ENCODE measurements at places on chromosomes 11 and 22.

- peak; percentile 79 for DNase-seq
Measured at GRCh38 chr22:17830043-17830961, 56.0 kb upstream of the BID start.

DNA sequence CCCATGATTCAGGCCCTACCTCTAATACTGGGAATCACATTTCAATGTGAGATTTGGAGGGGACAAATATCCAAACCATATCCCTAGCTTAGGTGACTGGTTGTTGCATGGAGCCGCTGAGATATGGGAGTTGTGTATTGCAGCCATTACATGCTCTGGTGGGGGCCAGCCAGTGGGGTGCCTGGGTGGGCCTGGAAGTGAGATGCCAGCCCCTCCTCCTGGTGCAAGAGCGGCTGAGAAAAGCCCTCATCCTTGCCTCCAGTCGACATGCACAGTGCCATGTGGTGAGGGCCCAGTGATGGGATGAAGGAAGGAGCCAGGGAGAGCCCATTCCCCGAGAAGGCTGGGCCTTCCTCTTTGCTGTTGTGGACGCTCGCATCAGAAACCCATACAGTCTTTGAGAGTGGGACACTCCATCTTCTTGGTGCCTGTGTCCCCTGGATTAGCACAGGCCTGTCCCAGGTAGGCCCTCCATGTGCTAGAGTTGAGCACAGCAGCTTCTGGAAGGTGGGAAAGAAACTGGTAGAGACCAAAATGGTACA, 1043.0 kb downstream of the TBC1D22A start:
- DNase-seq, result no peak

DNA sequence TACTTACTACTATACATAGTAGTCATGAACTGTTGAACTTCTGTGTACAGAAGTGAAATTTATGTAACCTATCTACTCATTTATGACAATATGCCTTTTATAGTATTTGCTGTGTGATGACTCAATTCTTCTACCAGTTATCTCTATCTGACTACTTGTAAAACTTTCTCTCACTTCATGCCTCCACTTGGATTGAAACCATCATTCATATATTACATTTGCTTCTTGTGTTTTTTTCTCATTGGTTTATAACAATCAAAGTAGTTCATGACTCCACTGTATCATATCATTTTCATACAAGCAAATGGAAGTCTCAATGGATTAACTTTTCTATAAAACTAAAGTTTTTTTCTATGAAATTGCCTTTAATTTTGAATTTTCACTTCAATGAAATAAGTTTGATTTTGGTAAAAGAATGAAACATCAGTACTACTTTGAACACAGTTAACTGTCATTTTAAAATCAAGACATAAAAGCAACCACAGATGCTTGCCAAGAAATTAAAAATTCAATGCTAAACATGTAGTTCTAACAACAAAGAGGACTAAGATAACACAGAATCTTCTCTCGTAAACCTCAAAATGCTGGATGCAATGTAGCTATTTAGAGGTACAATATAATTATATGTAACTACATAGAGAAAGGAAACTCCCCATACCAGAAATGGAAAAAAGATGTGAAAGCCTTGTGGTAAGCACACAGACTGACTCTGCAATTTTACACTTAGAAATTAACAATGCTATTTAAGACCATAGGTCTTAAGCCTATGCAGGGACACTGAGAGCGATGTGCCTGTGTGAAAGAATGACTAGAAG, 27.6 kb upstream of the EXPH5 start:
- no peak for DNase-seq

DNA sequence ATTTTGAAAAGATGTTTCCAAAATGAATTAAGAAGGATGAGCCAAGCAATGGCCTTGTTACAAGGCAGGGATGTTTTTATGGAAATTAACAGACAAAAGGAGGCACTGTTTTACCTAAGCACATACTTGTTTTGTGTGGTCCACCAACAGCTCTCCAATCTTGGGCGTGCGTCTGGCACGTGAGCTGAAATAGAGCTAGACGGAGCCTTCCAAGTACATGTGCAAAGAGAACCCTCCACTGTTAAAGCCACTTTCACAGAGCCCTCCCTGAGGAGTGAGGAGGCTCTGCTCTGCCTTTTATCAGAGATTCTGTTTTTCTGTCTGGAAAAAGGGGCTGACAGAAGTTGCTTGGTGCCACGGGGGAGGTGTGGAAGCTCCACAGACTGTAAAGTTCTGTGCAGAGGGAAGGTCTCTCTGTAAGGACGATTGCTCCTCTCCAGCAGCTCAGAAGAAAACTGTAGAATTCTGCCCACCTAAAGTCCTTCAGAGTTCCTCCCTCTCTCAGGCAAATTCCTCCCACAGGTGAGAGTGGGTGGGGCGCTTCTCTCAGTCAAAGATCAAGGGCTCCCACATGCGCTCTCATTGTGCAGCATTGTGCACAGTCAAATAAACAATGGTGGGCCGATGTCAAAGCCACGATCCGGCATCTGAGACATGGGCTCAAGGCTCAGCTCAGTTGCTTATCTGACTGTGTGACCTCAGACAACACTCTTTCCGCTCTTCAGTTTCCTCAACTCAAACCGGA, 92.6 kb upstream of the CSNK2A3 start:
- no peak for DNase-seq

DNA sequence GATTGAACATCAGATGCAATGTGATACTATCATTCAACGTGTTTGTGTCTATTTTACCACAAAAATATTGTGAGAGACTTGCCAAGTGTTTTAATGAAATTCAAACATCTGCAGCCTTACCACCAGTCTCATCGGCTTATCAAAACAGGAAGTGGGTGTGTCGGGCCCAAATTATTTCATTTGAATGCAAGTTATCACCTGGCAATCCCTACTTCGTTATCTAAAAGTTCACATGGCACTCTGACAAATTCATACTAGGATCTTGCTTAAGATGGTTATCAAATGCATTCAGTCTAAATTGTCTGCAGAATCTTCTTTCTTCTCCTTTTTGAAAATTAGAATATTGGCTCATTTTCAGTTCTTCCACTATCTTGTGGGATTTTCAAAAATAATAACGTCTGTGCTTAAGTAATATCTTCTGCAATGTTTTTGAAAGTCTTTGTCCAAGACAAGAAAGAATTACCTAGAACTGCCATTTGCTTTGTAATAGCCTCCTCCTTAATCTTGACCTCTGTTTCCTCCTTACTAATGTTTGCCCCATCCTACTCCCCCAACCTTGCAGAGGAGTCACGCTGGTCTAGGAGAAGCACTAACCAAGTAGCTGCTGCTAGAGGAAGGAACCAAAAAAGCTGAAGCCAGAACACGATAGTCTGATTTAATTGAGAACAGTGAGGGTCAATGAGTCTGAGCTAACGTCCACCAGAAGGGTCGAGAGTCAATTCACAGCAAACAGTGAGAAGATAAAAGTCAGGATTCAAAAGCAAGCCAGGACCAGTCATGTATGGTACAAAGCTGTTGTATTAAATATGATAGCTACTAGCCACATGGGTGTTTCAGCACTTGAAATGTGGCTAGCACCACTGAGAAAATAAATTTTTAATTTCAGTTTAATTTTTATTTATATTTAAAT, 10.2 kb upstream of the BIRC3 start:
- DNase-seq, result no peak

DNA sequence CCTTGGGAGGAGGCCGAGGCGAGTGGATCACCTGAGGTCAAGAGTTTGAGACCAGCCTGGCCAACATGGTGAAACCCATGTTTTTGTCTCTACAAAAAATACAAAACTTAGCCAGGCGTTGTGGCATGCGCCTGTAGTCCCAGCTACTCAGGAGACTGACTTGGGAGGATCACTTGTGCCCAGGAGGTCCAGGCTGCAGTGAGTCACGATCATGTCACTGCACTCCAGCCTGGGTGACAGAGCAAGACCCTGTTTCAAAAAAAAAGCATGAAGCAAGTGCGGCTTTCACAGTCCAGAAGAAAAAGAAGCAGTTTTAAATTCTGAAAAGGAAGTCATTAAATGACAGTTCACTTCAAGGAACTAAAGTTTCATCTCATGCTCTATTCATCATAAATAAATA, 7.1 kb upstream of the LTO1 start:
- DNase-seq, result no peak

DNA sequence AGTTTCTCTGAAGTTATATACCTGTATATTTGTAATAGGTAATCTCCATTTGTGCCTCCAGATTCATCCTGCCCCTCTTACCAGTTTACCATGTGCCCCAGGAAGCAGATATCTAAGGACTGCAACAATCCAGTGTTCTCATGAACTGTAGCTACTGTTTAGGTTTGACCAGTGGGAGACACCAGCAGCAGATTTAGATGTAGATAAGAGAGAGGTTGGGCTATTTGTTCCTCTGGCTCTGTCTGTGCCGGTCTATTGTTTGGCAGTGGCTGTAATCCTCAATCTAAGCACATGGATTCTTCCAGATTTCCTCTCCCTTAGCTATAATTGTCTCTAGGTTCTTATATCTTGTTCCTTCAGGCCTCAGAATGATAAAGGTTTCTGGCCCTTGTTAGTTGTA, 88.4 kb downstream of the ANO3 start:
- no peak for DNase-seq

GRCh38 chr22:23059284-23059948, 10.9 kb upstream of the GNAZ start:
- DNase-seq, result no peak

DNA sequence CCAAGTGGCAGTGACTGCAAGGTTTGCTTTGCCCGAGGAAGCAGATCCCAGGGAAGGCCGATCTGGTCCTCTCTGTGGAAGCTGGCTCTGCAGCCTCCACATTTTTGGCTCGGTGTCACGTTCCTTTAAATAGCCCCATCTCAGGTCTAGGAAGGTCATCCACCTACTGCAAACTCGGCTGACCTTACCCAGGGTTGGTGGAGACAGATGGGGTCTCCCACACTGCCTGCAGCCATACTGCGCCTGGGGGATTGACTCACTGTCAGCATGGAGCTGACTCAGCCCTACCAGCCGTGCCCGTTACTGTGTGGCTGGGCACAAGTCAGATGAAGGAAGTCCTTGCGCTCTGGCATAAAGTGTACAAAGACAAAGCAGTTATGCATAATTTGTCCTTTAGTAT, 16.9 kb downstream of the CDPF1 start:
- no peak for DNase-seq

GRCh38 chr11:91136631-91137030, 913.8 kb upstream of the CHORDC1 start:
- no peak for DNase-seq

- DNase-seq, result peak; percentile 21
Measured at GRCh38 chr11:123302751-123303195, 107.7 kb upstream of the CLMP start.

DNA sequence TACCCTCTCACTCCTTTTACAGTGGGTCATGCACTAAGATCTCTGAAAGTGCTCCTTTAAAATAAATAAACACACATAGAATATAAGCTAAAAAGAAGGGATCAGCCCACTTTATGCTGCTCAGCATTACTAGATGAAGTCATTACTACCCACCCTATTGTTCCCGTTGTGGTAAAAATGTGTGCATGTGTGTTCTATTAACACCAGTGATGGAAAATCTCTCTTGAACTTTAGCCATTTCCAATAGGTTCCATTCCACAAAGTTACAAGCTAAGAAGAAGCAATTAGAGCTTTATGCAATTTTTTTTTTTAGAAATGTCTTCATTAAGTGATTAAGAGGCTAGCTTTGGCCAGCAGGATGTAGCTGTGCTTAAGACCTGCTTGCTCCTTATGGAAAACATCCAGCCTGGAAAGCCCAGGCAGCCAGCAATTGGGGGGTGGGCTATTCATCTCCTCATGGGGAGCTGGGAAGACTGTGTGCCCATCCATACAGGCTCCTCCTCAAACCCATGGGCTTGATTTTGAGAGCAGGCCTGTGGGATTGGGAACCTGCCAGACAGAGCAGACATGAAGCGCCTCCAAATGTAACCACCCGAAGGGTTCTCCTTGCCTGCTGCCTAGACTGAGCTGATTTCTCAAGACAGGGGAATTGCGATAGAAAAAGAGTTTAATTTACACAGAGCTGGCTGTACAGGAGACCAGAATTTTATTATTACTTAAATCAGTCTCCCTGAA, 92.9 kb upstream of the PARVA start:
- no peak for DNase-seq

- no peak for DNase-seq
Measured at GRCh38 chr11:65059959-65060824, 1.8 kb upstream of the NAALADL1 start.

DNA sequence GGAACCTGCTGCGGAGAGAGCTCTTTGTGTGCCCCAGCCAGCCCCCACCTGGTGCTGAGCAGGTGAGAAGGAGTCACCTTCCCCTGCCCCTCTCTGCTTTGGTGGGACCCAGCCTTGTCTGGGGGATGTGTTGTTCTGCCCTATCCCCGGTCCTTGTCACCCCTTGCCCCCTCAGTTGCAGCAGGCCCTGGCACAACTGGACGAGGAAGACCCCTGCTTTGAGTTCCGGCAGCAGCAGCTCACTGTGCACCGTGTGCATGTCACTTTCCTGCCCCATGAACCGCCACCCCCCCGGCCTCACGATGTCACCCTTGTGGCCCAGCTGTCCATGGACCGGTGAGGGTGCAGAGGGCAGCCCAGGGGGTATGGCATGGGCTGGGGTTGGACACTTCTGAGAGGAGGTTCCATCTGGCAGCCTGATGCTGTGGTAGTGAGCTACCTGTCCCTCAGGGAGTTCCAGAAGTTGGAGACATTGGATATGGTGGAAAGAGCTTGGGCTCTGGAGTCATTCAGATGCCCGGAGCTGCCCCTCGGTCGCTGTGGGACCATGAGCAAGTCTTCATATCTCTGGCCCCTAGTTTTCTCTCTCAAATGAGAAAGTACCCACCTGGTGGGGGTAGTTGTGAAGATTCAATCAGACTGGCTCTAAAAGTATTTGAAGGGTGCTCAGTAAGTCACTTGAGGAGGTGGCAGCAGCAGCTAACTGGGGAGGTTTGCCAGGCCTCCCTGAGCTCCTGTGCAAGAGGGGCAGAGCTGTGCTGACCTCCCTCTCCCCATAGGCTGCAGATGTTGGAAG, 4.3 kb downstream of the LARGE2 start:
- DNase-seq, result no peak

GRCh38 chr22:24728790-24729637, 45.5 kb downstream of the PIWIL3 start:
- no peak for DNase-seq

DNA sequence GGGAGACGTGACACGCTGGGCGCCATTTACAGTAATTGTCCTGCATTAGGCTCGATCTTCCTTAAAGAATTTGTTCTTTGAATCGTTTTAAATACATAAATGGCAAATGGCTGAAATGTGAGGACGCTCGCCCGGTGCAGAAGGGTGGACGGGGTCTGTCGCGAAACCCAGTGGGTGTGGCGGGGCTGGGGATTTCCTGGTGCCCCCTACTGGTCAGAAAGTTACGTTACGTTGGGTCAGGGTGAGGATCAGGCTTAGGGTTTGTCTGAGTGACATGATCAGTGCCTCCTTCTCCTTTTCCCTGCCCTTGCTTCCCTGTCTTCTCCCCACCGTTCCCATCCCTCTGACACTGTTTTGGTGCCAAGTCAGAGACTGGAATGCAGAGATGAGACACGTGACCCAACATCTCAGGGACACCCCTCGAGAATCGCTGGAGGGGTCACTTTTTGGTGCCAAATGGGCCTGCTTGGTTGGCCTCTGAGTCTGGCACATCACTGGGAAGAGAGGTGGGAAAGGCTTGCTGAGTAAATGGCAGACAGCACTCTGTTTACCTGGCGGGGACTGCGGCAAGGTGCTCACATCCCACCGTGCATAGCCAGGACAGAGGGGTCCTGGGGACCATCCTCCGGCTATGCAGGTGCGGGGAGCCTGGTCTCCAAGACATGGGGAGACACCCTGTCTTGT, 1107.6 kb downstream of the BRD1 start:
- no peak for DNase-seq
